NCI-H524 treated with DMSO at 0.1 percent for 48 hours (cell line): ENCODE measurements at places on chromosomes 3 and 15.
A peak's percentile ranks its signal among the peaks of the same experiment; 100 is the strongest.

DNA sequence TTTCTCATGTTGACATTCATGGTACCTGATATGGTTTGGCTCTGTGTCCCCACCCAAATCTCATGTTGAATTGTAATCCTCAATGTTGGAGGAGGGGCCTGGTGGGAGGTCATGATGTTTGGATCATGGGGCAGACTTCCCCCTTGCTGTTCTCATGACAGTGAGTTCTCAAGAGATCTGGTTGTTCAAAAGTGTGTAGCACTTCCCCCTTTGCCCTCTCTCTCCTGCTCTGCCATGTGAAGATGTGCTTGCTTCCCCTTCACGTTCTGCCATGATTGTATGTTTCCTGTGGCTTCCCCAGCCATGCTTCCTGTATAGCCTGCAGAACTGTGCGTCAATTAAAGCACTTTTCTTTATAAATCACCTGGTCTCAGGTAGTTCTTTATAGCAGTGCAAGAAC is 3.3 kb upstream of the UBL7 start:
- no peak for DNase-seq

DNA sequence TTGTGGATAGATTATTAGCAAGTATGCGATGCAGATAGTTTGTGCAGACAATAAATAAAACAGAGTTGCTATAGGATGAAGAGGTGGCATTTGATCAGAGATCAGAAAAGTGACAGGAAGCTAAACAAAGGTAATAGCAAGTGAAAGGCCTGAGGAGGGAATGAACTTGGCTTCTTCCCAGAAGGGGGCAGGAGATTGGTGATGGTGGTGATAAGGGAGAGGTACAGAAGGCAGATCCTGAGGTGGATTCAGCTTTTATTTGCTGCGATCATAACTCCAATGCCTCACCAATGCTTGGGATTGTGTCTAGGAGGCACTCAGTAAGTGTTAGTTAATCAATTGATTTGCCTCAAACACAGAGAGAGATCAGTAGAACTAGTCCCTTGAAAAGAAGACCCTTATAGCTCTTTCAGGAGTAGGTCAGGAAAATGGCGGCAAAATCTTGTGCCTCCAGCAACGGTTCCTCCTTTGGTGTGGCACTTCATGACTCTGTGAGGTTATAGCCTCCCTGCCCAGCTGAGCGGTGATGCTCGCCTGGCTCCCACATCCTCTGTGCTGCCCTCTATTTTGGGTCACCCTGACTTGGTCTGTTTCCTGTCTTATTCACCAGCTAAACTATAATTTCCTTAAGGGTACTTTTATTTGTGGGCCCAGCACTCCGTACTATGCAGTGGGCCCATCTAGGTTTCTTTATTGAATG is 37.5 kb downstream of the TGFBR2 start:
- DNase-seq, result no peak

GRCh38 chr3:59135096-59135495 is 85.3 kb upstream of the CFAP20DC start:
- DNase-seq, result no peak

DNA sequence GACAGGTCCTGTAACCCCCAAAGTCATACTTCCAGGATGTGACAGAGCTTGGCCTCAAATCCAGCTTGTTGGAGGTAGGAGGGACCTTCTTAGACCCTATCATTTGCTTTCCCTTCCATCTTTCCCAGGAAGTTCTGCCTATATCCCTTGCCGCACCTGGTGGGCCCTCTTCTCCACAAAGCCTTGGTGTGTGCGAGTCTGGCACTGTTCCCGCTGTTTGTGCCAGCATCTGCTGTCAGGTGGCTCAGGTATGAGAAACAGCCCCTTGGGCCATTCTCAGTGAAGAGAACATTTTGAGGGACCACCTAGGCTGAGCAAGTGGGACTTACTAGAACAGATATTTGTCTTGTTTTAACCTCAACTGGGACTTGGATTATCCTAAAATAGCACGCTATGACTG is 1.3 kb downstream of the IL17RE start:
- no peak for DNase-seq

GRCh38 chr3:115792206-115792955 is 169.1 kb downstream of the GAP43 start:
- no peak for DNase-seq

DNA sequence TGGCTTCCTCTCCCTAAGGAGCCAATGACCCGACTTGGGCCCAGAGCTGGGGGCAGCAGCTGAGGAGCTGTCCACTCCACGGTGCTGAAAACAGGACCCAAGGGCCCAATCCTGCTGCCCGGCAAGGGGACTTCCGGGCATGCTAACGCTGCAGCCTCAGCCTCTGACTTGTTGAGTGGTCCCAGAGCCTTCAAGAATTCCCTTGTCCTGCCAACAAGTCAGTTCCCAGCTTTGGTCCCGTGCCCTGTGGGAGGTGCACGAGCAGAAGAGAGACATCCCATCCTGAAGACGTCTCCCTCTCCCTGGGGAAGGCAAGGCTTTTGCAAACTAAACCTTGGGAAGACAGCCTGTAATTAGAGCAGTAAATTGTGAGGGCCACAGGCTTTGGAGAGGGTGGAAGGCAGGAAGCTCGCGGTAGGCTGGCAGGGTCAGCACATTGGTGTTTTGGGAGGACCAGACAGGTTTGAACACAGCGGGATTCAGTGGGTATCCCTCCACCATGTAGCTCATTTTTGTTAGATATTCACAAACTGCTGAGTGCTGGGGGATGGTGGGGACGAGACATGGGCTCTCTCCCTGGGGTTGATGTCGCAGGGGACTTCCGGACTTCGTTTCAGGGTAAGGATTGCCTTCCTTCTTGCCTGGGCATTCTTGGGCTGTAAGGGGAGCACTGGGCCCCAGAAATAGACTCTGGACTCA is 29.8 kb upstream of the PRR23E start:
- DNase-seq, result no peak

DNA sequence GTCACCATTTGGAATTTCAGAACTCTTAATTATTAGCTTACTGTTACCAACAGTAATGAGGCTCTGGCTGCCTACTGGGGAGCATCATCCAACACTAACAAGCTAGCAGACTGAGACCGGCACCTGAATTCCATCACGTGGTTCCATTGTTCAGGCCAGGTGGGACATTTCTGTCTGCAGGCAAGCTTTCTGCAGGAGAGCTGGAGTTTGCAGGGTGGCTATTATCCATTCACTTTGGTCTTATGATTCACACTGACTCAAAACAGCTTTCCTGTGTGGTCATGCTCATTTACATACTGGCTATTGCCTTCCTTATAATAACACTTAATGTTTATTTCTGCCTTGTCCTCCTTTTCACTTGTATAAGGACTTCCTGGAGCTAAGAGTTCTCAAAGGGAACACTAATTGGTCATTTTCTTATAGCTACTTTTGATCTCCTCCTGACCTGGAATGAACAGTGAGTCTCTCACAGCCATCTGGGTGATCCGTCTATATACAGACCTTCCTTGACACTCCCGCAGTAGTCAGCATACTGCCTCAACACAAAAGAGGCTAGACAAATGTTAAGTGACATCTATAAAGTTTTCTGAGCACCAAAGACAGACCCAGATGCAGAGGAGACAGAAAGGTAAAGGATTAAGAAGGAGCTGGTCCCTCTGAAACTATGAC is 695.4 kb downstream of the FHIT start:
- no peak for DNase-seq

DNA sequence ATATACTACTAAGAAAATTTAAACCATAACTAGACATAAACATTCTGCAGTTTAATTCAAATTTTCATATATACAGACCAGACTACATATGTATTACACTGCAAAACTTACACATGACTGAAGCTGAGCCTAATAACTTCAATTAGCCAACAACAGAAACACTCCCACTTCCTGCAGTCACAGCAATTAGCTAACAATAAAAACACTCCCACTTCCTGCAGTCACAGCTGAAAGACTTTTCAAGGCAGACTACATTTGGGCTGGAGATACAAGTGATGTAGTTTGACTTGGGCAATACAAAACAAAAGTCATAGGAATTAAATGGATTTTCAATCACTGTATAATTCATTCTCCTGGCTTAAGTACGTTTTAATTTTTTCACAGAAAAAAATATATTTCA is 10.3 kb downstream of the TM2D3 start:
- no peak for DNase-seq

DNA sequence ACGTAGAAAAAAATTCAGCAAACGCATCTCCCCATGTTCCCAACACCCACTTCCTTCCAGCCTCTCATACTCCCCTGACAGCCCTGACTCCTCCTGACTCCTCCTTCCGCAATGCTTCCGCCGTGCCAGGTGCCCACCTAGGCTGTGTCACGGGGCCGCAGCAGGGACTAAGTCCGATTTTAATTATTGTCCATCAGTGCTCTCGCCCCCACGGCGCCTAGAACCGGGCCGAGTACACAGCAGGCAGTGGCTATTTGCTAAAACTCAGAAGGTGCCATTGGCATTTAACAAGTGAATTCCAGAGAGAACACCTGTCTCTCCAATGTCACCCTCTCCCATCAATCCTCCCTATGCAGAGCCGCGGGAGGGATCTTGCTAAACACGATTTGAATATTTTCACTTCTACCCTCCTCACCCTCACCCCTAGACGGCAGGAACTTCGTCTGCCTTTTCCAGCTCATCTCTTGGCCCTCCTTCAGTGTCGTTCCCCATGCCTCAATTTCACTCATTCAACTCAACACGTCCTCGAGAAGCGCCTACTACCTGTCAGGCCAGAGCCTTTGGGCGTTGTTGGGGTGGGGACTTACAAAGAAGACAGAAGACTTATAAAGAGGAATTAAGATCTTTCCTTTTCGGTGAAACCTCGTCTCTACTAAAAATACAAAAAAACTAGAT is 11.5 kb upstream of the SHF start:
- DNase-seq, result no peak

GRCh38 chr3:157618075-157618760 is 115.0 kb upstream of the VEPH1 start:
- peak; percentile 50 for DNase-seq

DNA sequence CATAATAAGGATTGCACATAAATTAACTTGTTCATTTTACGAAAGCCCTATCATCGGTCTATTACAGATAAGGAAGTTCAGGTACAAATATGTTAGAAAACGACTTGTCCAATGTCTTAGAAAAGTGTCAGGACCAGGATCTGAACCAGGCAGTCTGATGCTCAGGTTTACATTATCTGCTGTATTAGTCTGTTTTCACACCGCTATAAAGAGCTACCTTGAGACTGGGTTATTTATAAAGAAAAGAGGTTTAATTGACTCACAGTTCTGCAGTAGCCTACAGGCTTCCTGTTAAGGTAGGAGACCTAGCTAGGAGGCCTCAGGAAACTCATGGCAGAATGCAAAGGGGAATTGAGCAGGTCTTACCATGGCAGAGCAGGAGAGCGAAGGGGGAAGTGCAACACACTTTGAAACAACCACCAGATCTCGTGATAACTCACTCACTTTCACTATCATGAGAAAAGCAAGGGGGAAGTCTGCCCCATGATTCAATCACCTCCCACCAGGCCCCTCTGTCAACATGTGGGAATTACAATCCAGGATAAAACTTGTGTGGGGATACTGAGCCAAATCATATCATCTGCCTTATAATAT is 45.8 kb upstream of the GOLIM4 start:
- DNase-seq, result no peak

DNA sequence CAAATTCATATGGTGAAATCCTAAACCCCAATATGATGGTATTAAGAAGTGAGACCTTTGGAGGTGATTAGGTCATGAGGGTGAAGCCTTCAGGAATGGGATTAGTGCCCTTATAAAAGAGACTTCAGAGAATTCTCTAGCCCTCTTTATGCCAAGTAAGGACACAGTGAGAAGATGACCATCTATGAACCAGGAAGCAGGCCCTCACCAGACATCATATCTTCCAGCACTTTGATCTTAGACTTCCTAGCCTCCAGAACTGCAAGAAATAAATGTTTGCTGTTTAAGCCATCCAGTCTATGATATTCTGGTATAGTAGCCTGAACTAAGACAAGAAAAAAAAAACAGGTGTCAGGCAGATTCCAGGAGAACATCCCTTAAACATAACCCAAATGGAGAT is 45.9 kb upstream of the AP4E1 start:
- DNase-seq, result no peak

DNA sequence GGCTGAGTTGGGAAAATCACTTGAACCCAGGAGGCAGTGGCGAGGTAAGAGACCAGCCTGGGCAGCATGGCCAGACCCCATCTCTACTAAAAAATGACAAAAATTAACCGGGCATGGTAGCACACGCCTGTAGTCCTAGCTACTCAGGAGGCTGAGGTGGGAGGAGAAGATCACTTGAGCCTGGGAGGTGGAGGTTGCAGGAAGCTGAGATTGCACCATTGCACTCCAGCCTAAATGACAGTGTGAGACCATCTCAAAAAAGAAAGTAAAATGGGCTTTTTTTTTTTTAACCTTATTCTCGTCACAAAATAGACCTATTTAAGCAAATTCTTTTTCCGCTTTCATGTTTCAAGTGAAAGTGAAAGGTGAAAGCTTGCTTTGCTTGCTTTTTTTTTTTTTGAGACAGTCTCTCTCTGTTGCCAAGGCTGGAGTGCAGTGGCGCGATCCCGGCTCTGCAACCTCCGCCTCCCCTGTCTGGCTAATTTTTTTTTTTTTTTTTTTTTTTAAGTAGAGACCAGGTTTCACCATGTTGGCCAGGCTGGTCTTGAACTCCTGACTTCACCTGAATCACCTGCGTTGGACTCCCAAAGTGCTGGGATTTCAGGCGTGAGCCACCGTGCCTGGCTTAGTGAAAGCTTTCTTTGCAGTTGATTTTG is 3.6 kb downstream of the PDIA3 start:
- DNase-seq, result no peak

GRCh38 chr3:125120379-125121122 is 64.8 kb upstream of the HEG1 start:
- no peak for DNase-seq

DNA sequence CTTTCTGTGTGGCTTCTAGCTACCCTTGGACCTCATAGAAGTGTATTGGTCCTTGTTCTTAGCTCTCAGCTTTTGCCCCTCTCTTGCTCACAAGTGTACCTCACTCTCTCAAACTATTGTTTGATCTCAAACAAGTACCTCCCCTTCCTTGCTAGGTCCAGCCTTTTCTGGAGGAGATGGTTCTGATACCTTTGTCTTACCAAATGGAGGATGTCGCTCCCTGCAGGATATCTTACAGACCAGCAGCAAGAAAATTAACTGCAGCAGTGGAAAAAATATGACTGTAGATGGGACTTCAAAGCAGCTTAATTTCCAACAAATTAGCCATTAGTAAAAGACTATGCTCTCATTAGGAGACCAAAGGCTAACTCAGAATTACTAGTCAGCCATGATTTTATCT is 388.1 kb upstream of the ROBO2 start:
- DNase-seq, result no peak

- DNase-seq, result no peak
Measured at GRCh38 chr3:182809531-182809930, 16.2 kb downstream of the ATP11B start.

GRCh38 chr3:193859195-193859594 is 266.2 kb downstream of the OPA1 start:
- no peak for DNase-seq

- DNase-seq, result no peak
Measured at GRCh38 chr3:57031631-57032541, 28.6 kb upstream of the SPATA12 start.
